ENCODE measurements at places on chromosomes 16 and 17.
A peak's percentile ranks its signal among the peaks of the same experiment; 100 is the strongest.

DNA sequence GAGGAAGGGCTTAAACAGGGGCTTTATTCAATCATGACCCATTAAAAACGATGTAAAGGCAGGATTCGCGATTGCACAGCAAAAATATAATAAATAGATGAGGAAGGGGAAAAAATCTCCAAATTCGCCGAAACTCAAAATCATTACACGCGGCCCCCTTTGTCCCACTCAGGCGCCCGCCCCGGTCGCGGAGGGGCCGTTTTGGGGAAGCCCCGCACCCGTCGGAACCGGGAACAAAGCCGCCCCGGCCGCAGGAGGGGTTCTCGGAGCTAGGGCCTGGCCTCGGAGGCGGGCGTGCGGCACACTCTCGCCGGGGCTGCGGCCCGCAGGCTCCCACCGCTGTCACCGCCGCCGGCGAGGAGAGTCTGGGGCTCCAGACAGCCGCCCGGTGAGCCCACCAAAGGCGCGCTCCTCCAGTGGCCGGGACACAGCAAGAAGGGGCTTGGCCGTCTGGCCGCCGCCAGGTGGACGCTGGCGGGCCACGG is 521 bp downstream of the C16orf87 start:
- peak; percentile 47 for DNase-seq

DNA sequence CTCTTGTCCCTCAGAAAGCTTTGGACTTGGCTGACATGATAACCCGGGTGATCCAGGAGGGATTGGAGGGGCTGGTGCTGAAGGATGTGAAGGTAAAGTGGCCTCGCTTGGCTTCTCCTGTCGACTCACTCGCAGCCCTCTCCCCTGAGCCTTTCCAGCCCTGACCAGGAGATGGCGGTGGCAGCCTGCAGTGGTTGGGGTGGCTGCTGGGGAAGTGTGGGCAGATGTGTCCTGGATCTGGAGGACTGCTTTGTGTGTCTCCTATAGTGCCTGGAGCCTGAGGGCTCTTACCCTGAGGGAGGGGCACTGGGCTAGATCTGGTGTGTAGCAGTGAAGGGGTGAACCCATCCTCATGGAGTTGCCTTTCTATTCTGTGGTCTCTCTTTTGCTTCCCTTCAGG is 17.9 kb downstream of the LIG3 start:
- DNase-seq, result peak; percentile 80

DNA sequence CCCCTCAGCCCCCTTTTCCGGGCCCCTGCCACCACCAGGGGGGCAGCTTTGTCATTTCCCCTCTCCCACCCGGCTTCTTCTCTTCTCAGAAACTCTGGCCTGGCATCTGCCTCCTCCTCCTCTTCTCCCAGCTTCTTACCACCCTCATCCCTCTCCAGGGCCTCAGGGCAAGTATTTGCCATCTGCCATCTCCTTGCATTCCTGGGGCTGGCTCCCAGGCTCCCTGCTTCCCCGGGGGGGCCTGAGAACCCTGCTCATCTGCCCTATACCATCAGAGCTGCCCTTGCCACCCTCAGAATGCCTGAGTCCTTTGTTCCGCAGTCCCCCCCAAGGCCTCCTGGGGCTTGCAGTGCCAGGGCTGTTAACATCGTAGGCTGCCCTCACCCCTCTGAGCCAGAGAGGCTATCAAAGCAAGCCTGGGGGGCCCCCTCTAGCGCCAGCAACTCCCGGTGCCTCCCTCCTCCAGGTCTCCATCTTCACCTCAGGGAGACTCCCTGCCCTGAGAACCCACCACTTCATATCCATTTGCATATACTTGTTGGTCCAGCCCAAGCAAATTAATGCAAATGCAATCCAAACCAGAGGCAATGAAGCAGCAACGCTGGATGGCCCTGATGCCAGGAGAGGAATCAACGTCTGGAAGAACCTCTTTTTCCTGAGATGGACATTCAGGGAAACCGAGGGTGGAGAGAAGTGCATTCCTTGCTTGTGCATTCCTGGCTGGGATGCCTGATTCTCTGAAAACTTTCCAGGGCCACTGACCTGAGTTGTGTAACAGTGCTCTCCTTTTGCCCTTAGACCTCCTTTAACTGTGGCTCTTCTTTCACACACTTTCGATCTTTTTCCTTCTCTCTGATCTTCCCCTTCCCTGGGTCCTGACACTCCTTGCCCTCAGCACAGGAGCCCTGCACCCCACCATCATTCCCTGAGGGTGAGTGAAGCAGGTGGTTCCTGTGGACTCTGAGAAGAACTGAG is 20.7 kb upstream of the SP2 start:
- DNase-seq, result no peak

GRCh38 chr17:78651554-78651953 is 74.4 kb upstream of the DNAH17 start:
- no peak for DNase-seq

DNA sequence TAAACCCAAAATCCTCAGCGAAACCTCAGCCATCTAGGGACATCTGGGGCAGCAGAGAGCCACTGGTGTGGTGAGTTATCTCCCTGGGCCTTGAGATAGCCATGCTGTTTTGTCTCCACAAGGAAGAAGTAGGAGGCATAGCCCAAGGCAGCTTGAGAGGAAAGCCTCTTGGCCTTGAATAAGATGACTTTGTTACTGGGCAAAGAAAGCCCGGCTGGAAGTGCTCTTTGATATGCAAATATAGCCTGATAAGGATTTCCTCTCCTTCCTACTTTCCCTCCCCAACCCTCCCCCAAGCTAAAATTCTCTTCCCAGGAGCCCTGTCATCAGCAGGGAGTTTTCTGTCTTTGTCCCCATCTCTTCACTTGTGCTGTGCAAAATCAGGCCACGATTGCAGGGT is 694.4 kb downstream of the MAF start:
- DNase-seq, result no peak

GRCh38 chr16:81710596-81710995 is 68.5 kb upstream of the PLCG2 start:
- DNase-seq, result no peak

GRCh38 chr16:11202260-11203091 is 53.5 kb downstream of the SOCS1 start:
- DNase-seq, result no peak

- no peak for DNase-seq
Measured at GRCh38 chr16:49739381-49739780, 116.5 kb downstream of the ZNF423 start.

DNA sequence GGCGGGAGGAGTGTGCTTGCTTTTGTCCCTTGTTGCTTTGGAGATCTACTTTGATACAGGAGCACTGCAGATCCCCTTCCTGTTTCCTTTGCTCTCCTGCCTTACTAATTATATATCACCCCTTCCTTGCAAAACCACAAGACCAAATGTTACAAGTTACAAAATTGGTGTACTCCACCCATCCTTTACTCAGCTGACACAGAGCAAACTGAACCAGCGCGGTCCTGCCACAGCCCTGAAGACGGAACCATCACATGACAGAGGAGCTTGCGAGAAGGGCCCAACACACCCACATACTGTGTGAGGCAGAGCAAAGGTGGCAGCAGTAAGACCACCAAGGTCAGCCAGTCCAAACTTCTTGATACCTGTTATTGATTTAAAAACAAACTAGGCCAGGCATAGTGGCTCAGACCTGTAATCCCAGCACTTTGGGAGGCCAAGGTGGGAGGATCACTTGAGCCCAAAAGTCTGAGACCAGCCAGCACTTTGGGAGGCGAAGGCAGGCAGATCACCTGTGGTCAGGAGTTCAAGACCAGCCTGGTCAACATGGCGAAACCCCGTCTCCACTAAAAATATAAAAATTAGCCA is 33.2 kb downstream of the CYTH1 start:
- DNase-seq, result peak; percentile 92

DNA sequence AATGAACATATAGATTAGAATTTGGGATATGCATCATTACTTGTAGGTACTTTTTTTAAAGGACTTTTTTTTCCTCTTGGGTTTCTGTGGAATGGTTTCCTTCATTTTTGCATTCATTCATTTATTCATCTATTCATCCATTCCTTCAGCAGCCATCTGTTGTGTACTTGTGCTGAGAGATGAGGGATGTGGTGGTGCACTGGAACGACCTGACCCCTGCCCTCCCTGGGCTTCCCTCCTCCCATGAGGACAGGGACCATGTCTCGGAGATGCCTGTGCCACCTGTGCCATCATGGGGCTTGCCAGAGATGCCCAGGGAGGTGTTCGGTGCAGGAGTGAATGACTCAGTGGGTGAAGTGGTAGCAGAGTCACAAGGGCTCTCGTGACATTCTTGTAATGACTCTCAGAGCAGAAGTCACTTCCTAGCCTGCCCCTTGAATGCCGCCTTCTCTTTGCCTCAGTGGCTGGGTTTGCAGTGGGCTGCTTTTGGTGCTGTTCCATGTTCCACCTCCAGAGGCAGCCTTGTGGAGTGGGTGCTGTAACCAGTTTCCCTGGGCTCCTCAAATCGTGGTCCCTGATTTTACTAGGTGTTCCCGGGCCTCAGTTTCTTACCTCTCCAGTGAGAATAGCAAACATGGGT is 43.9 kb downstream of the CLEC16A start:
- peak; percentile 12 for DNase-seq

GRCh38 chr17:48215583-48216139 is 108.1 kb downstream of the SNX11 start:
- peak; percentile 44 for DNase-seq

DNA sequence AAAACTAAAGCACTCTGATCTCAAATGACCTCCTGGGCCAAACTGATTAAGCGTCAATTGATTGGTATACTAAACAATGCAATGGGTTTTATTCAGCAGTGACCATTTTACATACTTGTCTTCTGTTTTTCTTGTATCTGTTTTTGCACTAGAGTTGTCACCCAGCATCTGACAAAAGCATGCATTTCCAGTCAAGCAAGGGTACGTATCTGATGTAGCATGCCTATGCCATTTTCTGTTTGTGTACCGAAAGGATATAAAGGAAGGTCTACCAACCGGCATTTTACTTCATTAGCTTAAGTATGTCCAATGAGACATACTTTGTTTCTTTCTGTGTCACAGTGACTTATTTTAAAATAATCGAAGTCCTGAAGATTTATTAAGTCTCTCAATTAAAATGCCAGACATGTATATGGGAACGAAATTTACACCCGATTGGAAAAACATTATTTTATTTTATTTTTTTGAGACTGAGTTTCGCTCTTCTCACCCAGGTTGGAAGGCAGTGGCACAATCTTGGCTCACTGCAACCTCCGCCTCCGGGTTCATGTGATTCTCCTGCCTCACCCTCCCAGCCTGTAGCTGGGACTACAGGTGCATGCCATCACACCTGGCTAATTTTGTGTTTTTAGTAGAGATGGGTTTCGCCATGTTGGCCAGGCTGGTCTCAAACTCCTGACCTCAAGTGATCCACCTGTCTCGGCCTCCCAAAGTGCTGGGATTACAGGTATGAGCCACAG is 7.5 kb downstream of the TOB1 start:
- DNase-seq, result no peak

DNA sequence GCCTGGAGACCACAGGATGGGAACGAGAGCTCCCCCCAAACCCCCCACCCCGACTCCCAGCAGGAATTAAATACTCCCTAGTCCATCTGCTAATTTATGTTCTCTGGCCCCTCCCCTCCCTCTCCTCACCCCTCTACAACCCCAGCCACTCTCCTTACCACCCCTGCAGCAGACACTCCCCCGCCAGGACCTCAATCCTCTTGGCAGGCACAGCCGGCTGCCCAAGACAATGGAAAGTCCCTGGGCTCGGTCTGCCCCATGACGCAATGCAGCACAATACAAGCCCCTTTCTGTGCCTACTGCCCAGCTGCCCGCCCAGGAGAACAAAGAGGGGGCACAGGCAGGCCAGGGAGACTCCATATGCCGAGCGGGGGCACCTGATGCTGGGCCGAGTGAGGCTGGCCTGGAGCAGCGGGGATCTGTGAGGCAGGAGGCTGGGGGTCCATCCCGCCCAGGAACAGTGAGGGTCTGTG is 30.3 kb upstream of the CDC42EP4 start:
- DNase-seq, result peak; percentile 43

DNA sequence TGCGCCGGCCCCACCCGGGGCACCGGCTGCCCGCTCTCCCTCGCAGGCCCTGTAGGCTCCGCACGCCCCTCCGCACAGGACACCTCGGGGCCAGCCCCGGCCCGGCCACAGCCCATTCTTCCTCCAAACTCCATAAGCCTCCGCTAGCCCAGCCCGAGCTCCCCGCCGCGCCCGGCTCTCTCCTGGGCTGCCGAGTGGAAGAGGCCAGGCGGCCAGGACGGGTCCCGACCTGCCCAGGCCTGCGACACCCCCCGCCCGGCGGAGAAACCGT is 397 bp downstream of the NCOR1 start:
- DNase-seq, result peak; percentile 45

DNA sequence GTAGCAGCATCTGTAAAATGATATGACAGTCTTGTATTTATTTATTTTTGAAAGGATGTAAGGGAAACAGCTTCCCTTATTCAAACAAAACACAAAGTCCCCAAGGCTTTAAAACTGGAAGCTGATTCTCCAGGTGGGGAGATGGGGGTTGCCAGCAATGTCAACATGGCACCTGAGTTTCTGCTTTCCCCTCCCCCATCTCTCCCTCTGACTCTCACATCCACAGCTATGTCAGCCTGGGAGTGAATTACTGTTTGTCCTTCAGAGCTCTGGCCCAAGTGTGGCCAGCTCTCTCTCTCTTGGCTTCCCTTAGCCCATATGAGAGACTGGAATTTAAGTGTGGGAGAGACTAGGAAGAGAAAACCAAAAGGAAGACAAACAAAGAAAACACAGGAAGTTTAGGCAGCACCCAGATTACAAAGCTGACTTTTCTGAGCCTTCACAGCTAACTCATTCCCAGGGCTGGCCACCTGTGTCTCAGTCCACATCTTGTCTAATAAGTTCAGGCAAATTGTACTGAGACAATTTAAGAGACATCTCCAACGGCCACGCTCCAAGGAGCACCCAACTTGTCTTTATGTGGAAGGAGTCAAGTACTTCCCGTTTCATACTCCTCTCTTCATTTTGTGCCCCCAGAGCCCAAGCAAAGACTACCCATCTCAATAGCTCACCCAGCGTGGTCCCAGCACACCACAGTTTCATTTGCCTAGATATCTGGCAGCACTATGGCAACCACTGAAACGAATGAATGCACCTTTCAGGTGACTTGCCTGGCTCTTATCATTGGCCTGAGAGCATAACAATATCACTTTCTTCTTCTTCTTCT is 69.2 kb downstream of the SOX9 start:
- DNase-seq, result no peak

GRCh38 chr17:5097101-5097834 is 14.4 kb downstream of the ZNF232 start:
- DNase-seq, result no peak

- DNase-seq, result no peak
Measured at GRCh38 chr17:20938244-20938643, 104.6 kb downstream of the USP22 start.

- DNase-seq, result no peak
Measured at GRCh38 chr17:61419496-61420046, 19.9 kb downstream of the TBX2 start.

GRCh38 chr16:59392911-59393310 is 658.8 kb upstream of the GOT2 start:
- DNase-seq, result no peak

- DNase-seq, result no peak
Measured at GRCh38 chr17:7491583-7491982, 7.4 kb downstream of the POLR2A start.

Measured in suppressor macrophage treated with lipopolysaccharide for 4 hours (primary cell).